ENCODE measurements at places on chromosomes 2 and 18. TPM values are rescaled to one million over a fixed set of nuclear protein-coding genes. Genes with fewer than 3 reads are reported as not detected.

DNA sequence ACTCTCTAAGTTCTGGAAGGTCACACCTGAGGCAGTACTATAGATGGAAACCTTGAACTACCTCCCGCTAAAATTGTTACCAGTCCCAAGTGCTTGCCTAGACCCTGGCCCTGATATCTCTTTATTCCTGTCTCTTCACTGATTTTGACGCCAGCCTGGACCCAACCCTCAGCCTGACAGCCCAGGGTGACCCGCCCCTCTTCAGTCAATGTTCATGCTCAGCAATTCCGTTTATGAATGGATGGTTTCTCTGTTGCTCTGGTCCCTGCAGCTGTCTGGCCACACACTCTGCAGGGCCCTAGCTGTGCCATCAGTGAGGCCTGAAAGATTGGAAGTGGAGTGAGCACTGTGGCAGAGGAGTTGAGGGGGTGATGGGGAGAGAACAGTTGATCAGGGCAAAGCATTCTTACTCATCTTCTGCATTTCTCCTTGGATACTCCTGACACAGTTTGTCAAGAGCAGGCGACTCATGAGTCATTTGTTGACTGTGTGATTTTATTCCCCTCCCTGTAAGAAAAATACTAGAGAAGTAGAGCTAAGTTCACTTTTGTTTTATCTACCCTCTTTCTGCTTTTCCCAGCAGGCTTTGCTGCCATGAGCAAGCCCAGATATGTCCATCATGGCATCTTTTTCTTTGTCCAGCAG lies 46.0 kb downstream of the NPAS2 start:
- DNase-seq = no peak

- DNase-seq = no peak
Measured at GRCh38 chr2:181120625-181121024, 140.2 kb downstream of the UBE2E3 start.

Gene MEP1B
- 0.19 TPM for total RNA-seq

Gene RAB27B
- total RNA-seq = 1.5 TPM

GRCh38 chr2:169259402-169259801 lies 102.9 kb downstream of the LRP2 start:
- DNase-seq = no peak

- DNase-seq = no peak
Measured at GRCh38 chr2:65059071-65059470, 2.9 kb downstream of the CEP68 start.

Gene RAB12
- 17.8 TPM for total RNA-seq

- DNase-seq = no peak
Measured at GRCh38 chr2:136136931-136137330, 19.0 kb upstream of the CXCR4 start.

DNA sequence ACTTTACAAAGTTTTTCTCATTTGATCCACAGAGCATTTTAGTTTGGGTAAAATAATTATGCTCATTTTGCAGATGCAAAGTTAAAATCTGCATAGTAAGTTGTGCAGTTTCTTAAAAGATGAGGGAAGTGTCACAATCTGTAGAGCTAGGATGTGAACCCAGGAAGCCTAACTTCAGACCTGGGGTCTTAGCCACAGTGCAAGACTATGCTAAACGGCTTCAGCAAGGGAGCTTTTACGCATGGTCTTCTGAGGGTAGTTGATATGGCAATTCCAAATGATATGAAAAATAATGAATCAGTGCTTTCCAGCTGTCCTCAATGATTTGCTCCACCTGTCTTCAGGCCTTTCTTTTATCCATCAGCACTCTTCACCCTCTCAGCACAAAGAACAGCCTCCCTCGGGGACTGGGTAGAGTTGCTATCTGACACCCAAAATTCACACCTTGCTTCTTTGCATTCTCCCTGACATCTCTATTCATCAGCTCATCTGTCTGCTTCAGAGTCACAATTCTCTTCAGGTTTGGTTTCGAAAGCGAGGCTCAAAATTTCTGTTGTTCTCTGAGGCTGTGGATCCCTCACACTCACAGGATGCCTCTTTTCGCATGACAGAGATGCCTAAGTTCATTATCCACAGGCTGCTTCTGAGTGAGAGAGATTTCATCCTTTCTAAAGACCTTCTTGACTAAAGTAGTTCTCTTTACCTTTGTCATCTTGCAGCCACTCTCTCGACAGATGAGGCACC lies 302.5 kb downstream of the NRXN1 start:
- no peak for DNase-seq

- no peak for DNase-seq
Measured at GRCh38 chr2:132757002-132757589, 87.1 kb upstream of the LYPD1 start.

Gene HOXD9
- 0.14 TPM for total RNA-seq

GRCh38 chr2:16425462-16426336 lies 239.9 kb downstream of the CYRIA start:
- no peak for DNase-seq

GRCh38 chr2:170005702-170006101 lies 172.2 kb upstream of the MYO3B start:
- no peak for DNase-seq

Gene CD207
- total RNA-seq = 0.99 TPM

DNA sequence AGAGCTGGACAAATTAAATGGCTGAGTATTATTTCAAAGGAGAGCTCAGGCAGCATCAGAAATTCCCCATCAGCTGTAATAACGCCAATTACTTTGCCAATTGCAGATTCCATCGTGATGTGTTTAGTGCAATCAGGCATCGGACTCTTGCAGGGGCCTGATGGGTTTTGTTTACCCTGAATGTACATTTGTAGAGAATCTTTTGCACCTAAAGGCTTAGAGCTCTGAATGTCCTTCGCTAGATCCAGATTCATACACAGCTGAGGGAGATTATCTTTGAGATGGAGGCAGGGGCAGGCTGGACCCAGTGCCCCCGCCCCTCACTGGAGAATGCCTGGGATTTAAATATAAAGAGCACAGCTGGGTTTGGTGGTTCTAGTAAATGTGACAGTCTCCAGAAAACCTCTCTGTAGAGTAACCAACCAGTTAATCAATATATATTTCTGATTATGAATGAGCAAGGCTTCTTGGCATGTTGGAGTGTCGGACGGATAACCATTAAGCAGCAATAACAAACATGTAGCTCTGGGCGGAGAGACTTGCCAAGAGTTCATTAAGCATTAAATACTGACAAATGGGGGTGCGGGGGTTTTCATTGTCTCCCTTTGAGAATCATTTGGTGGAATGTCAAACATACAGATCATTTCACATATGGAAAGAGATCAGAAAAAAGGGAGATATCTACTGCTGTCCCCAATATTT lies 200.9 kb downstream of the SETBP1 start:
- no peak for DNase-seq

GRCh38 chr2:74985978-74986609 lies 27.7 kb downstream of the POLE4 start:
- DNase-seq = no peak

DNA sequence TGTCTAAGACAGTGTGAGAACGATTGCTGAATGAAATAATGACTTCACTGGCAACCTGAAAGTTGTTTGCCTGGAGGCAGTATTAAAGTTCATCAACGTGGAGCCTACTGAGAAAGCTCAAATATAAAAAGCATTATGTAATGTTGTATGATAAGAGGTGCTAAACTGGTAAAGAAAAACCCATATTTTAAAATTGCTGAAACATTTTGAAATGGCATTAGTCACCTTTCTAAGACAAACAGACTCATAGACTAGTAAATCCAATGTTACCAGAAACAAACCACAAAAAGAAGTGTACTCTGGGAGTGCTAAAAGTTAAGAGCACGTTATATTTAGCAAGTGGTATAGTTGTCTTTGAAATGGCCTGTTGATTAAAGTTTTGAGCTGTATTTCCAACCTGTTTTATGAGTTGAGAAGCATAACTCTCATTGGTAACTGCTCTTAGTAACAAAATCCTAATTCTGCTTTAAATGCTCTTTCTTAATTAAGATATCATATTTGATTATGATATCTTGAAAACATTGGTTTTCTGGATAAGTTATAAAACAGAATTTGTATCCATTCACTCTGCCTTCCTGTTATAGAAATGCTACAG lies 62.7 kb downstream of the CYP1B1 start:
- no peak for DNase-seq

Gene DYSF
- 9.2 TPM for total RNA-seq

Gene SDC1
- total RNA-seq = 6.8 TPM

Gene DPP10
- 0.14 TPM for total RNA-seq

DNA sequence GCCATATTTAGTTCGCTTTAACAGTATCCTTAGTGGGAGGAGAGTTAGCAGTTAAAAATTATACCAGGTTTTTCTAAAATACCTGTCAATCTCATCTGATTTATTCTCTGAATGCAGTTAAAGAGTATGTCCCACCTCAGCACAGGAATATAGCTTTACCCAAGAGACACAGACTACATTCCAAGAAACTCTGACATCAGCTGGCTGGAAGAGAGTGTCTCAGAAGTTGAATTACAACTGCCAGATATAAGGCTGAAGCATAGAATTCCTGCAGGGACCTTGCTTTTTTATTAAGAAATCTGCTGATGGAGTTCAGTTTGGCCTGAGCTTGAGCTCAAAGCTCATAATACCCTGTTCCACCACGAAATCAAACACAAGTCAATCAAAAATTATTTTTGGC lies 25.4 kb upstream of the CNTNAP5 start:
- DNase-seq = no peak

DNA sequence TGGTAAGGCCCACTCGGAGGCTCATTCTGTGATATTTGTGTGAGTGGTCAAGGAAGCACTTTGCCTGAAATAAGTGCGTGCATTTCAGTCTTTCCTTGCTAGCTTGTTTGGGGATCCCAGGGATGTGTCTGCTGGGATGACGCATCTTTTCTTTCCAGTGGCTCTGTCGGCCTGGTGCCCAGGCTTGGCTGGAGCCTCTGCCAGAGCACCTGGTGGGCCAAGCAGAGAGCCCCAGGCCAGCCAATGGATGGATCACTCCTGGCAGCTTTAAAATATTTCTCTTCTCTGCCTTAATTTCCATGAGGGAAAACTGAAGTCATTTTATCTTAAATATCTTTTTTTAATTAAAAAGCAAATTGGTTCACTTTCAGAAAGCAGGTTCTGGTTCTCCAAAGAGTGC lies 501.8 kb upstream of the HS6ST1 start:
- DNase-seq = no peak

DNA sequence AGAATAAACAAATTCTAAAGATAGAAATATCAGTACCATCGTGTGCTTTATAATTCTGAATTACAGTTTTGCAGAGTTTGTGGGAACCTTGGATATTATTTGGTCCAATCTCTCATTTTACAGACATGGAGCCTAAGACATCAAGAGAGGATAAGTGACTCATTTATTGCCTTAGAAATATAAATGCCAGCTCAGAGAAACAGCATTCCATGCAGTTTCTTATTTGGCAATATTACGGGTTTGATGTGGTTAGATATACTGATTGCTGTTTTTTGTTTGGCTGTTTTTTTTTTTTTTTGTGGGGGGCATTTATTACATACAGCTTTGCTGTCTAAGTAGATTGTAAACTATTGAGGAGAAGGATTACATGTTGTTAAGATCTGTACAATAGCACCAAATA lies 1241.1 kb upstream of the LRRTM1 start:
- DNase-seq = no peak

- no peak for DNase-seq
Measured at GRCh38 chr2:227834916-227835650, 21.4 kb downstream of the CCL20 start.

- no peak for DNase-seq
Measured at GRCh38 chr2:207394812-207395534, 134.8 kb upstream of the CREB1 start.

DNA sequence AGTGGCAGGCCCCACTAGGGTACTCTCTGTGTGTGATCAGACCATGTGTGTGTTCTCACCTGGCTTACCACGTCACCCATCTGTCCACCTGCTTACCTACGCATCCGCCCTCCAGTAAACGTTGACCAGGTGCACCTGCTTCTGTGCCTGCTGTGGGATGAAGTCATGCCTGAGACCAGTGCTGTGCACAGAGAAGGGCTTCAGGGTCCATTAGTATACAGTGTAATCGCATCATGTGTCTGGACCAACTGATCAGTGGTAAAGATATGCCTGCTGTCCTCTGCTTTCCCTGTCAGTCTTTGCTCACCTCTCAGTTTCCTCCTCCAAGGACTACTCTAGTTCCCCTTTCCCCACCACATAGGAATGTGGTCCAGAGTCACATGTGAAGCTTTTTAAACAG lies 109.3 kb downstream of the FHOD3 start:
- DNase-seq = no peak

DNA sequence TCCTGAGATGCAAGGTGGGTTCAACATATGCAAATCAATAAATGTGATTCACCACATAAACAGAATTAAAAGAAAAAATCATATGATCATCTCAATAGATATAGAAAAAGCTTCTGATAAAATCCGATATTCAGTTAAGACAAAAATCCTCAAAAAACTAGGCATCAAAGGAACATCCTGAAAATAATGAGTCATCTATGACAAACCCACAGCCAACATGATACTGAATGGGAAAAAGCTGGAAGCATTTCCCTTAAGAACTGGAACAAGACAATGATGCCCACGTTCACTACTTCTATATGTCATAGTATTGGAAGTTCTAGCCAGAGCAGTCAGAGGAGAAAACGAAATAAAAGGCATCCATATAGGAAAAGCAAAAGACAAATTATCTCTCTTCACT lies 80.4 kb downstream of the MYO3B start:
- no peak for DNase-seq

DNA sequence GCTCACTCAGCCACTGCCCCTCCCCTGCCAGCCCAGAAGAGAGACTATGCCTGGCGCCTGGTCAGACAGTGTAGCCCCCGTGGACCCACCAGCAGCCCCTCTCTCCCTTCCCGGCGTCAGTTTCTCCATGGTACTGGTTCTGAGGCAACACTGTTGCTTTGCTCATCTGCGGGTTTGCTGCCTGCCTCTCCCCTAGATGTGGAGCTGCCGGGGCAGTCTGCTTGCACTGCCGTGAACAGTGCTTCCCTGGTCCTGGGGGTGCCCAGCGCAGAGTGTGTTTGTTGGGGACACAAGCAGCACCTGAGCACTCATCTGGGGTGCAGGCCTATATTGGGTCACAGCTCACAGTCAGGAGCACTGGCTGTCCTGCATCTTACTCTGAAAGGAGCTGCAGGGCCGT lies 309.9 kb downstream of the NDUFA10 start:
- DNase-seq = no peak

- no peak for DNase-seq
Measured at GRCh38 chr18:55110436-55110835, 151.2 kb upstream of the CCDC68 start.

Gene UGT1A7
- 0.19 TPM for total RNA-seq

Gene GKN1
- 1.4 TPM for total RNA-seq

- no peak for DNase-seq
Measured at GRCh38 chr18:70044632-70045031, 97.0 kb upstream of the CD226 start.

- no peak for DNase-seq
Measured at GRCh38 chr2:44730593-44730992, 210.9 kb upstream of the SIX3 start.

Gene SPAG16
- total RNA-seq = 45.0 TPM

Gene EFHD1
- total RNA-seq = 0.33 TPM

Gene IL1RN
- total RNA-seq = 2.7 TPM

DNA sequence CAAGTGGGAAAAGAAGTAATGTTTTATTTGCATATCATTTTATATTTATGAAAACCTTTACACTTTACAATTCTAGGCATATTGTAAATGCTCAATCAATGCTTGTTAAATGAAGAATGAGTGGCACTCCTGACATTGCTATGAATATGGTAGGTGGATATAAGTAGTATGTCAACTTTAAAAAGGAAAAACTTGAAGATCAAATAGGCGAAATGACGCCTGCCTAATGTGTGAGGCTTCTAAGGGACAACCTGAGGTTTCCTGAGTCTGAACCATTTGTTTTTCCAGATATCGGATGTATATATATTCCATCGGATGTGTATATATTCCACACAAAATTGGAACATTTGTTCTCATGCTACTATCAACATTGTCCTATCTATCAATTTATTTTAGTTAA lies 1.4 kb downstream of the STAT4 start:
- DNase-seq = no peak

Gene RAB17
- total RNA-seq = 0.33 TPM

Measured in thymus (tissue), 14 donors.